ENCODE measurements at places on chromosomes 5 and 9.
A peak's percentile ranks its signal among the peaks of the same experiment; 100 is the strongest.

DNA sequence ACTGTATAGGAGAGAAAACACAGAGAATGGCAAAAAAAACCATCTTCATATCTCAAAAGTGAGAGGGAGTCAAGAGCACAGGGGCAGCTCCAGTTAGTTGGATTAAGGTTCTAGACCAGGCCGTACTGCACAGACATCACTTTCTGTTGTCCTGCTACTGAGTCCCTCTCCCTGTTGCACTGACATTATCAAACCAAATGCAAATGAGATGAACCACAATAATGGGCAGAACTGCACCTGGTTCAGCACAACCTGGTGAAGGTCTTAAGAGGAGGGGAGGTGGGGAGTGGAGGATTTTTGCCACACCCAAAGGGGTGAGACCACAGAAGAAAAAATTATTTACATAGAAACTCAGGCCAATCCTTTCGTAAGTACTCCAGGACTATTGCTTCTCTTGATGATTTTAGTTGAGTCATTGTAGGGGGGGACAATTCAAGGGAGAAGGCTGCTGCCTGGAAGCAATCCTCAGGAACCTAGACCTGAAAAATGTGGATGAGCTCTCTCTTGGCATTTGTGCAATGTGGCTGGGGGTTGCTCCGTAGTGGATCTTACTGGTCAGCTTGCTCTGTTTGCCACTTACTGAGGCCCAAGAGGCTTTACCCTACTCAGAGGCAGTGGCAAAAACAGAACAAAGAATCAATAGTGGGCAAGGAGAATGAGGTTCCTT is 94.5 kb upstream of the PPP1R2B start:
- peak; percentile 44 for DNase-seq

DNA sequence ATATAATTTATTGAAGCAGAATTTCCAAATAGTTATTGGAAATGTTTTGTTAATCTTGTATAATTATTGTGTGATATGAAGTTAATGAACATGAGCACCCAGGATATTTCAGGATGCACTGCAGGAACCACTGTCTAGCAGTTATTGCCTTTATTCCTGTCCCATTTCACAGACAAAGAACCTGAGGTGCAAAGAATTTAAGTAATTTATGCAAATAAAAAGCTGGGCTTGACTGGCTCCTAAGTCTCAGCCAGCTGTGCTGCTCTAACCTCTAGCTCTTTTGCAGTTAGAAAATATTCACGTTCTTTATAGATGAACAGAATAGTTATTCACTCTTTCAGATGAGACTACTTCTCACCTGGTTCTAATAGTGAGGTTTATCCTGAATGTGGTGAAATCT is 50.0 kb upstream of the NUDT12 start:
- DNase-seq, result no peak

DNA sequence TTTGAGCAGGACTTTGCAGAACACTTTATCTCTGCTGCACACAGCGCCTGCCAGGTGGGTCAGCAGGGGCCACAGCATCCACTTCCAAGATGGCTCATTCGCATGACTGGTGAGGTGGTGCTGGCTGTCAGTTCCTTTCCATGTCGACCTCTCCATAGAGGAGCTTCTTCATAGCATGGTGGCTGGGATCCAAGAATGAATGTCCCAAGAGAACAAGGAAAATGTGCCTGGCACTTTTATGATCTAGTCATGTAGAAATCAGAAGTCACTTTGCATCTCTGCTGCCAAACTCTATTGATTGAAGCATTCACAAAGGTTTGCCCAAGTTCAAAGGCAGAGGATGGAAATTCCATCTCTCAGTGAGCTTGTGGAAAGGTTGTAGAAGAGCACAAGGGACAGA is 85.0 kb downstream of the GALNT10 start:
- DNase-seq, result no peak

GRCh38 chr9:33414268-33414667 is 11.9 kb upstream of the AQP7 start:
- no peak for DNase-seq

GRCh38 chr9:109242741-109243140 is 75.7 kb upstream of the FRRS1L start:
- DNase-seq, result no peak

DNA sequence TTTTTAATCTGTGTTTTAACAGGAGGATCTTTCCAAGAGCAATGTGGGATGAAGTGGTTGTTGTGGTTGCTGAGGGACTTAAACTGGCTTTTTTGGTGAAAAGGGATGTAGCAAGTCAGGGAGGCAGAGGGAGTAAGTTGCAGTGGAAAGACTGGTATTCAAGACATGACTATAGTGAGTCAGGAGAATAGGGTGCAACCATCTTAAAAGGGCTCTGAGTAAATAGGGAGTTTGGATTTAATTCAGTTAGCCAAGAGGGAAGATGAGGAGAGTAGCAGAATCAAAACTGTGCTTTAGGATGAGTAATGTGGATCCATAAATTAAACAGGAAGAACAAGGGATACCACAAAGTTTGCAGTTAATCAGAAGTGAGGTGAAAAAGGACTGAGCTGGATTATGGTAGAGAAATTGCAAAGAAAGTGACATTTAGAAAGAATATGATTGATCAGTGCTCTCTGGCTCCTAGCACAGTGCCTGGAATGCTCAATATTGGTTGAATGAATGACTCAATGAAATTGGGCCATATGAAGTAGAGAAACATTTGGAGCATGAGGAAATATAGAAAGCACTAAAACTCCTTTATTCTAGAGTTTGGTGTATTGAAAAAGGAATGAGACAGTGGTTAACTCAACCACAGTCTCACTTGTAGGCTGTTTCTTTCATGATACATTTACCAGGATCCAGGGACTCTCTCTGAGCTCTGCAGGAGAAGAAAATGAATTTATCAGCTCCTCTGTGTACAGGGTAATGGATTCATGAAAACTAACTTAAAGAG is 5.1 kb downstream of the POLR3G start:
- peak; percentile 54 for DNase-seq

- DNase-seq, result peak; percentile 54
Measured at GRCh38 chr5:90356622-90357021, 52.9 kb downstream of the CETN3 start.

DNA sequence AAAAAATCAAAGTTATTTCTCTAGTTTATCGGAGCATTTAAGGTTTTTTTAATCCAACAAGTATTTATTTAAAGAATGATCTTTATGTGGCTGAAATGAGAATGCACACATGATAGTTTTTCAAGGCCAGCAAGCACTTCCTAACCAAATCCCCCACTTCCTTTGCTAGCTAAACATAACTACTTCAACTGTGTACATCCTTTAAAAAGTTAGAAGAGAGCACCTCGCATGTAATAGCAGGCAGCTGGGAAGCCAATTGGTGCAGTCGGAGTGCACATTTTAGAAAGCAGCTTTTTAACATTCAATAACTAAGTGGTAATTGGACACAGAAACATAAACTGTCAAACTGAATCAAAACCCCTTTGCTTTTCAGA is 245.7 kb downstream of the BNC2 start:
- DNase-seq, result no peak

GRCh38 chr5:174120401-174121005 is 75.0 kb downstream of the NSG2 start:
- no peak for DNase-seq

DNA sequence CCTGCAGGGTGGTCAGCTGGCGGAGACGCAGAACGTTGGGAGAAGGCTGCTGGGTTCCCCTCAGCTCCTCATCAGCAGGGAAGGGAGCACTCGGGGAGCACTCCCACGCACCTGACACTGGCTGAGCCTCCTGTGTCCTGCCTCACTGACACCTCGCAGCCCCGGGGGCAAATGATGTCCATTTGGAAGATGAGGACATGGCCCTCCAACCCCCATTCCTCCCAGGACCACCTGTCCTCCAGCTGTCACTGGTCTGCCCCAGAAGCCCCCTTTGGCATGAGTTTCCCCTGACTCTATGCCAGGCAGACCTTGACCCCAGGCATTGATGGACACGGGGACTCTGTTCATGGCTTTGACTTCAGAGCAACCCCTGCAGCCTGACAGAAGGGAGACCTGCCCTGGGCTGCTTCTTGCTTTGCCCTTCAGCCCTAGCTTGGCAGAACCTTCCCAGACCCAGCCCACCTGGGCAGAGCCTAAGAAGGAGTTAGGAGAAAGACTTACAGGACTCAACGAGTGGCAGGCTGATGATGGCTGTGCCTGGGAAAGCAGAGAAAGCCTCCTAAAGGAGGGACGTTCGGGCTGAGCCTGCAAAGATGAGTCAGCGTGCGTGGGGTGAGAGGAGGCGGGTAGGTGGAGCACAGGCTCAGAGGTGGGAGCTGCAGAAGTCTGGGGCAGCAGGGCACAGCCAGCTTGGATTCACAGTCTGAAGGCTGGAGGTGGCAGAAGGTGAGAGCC is 90.6 kb downstream of the LMX1B start:
- DNase-seq, result peak; percentile 33

DNA sequence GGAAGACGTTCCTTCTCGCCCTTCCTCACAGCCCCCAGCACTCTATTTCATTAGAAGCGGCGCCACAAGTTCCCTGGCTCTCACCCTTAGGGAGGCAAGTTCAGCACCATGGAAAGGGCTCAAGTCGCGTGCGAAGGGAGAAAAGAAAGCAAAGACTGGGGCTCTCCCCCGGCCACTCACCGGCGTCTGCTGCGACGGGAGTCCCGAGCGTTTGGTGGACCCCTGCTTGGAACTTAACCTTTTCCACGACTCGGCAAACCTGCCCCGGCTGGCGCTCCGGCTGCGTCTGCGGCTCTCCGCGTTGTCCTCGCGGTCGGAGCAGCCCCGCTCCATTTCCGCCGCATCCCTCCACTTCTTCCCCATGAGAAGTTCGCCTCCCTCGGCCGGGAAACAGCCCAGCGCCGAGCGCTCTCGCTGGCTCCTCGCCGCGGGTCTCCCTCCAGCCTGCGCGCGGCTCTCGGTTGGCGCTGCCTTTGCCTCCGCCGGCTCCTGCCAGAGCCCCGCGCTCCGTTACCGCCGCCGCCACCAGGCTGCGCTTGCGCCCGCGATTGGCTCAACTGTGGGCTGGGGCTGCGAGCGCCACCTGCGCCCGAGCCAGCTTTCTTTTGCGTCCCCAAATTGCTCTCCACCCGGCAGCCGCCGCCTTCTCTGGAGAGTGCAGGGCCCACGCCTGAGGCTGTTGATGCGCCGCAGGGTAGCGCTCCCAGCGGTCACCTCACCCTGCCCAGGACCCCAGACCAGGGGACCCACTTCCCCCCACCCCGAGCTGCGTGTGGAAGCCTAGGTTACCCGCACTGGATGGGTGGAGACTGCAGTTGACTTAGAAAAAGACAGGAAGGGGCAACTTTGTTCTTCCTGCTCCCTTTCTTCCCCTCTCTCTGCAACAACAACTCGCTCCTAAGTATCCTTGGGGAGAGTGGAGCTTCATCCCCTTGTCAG is 321.6 kb downstream of the CEMIP2 start:
- DNase-seq, result peak; percentile 78
